ENCODE measurements at places on chromosomes 1 and 21.

GRCh38 chr1:85144351-85144750 is 56.5 kb downstream of the SYDE2 start:
- DNase-seq: no peak

DNA sequence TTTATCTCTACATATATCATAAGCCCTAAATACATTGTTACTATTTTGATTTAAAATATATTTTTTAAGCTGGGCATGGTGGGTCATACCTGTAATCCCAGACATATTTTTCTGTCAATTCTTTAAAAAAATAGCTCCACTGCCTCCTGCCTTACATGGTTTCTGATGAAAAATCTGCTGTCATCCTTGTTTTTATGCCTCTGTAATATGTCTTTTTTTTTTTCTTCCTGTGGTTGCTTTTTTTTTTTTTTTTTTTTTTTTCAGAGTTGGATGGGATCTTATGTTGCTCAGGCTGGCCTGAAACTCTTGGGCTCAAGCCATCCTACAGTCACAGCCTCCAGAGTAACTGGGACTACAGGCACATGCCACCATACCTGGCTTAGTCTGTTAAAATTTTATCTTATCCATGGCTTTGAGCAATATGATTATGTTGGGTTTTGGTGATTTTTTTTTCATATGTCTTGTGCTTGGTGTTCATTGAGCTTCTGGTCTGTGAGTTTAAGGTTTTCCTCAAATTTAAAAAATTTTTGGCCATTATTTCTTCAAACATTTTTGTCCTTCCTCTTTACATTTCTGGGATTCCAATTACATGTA is 12.4 kb upstream of the EDARADD start:
- no peak for DNase-seq

DNA sequence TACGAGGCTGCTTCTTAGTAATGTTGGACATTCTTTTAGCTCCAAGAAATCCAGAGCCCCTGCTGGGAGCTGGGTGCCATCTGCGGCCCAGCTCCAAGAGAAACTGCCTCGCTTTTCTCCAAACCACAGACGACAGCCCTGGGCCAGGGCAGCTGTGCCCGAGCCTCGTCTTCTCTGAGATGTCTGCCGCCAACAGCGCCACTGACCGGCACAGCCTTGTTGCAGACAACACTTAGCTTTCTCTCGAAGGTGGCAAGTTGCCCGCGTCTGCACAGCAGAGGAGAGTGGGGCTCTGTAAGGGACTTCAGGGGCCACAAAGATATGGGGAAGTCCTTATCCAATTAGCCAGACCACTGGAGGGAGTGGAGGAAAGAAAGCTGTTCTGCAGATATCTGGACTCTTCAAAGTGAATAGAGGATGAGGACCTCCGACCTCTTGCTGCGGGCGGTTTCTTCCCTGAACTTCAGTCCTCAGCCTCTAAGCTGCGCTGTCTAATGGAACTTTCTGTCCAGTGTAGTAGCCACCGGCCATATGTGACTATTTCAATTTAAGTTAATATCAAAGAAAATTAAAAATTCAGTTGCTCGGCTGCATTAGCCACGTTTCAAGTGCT is 63.9 kb upstream of the DISP3 start:
- DNase-seq: no peak

DNA sequence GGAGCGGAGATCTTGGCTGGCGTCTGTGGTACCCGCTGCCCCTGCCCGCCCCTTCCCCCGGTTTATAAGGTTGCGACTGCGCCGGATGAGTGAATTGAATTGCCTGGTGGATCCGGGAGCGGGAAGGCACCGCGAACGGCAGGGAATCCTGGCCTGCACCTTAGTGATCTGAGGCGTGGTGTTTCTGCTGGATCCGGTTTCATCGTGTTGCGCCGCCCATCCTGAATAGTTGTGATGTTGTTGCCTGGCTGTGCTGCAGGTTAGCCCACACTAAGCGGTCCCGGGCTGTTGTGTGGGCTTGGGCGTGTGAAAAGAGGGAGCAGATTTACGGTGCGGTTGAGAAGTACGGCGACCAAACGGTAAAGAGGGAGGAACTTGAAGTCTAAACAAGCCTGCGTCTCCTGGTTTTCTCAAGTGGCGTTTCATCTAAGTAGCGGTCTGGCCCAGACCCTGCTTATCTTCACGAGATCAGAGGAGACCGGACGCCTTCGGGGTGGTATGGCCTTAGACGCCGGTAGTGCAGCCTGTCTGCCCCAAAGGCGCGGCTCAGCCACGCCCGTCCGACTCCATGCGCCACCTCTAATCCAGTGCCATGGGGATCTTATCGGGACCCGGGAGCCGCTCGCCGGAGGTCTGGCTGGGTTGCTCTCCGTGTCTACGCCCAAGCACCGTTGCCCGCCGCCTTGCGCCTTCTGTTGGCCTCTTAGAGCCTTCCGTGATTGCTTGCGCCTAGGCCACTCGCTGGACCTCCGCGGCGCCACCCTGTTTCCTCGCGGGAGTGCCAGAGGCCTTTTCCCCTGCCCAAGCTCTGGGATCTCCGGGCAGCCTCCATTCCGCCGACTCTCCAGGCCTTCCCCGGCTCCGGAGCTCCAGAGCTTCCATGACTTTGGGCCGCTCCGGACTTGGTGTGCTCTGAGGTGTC is 87.5 kb upstream of the RHOU start:
- no peak for DNase-seq

- no peak for DNase-seq
Observed at GRCh38 chr1:201039876-201040275, 16.4 kb upstream of the KIF21B start.

DNA sequence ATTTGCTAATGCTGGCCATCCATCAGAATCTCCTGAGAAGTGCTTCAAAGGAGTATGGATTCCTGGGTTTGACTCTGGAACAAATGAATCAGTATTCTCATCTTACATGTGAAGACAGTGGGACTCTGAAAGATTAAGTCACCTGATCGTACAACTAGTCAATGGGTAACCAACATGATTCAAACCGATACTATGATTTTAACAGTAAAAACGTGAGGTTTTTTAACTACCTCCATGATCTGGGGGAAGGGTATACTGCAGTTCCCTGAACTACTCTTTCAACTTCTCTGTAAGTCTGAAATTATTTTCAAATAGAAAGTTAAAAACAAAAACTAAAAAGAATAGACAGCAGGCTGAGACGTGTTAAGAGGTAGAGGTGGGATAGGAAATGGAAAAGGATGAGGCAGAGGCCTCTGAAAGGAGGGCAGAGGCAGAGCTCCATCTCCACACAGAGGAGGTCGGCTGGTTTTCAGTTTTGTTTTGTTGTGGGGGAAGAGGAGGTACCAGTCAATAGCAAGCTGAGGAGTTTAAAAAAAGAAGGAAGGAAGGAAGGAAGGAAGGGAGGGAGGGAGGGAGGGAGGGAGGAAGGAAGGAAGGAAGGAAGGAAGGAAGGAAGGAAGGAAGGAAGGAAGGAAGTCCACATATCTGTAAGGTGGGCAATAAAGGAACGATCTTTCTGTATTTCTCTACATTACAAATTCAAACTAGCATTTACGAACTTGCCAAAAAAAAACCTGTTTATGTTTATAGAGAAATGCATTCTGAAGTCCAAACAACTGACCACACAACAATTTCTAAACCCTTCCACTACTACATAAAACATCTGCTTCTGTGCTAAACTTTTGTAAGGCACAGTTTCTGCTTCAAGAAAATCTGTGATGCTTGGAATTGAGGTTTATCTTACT is 213.1 kb downstream of the RERE start:
- DNase-seq: no peak

DNA sequence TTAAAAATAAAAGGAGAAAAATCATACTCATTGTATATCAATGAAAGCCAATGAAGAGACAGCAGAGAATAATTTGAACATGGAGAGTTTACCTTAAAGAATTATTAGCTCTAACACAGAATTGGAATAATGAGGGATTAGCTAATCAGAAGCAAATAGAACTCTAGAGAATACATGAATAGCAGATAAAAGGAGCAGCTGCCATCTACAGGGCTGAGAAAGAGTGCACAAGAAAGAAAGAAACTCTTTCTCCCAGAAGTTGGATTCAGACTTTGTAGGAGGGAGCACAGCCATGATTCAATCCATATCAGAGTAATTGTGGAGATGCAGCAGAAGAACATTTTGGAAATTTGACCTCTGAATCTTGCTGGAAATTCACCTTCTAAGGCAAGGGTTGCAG is 1171.2 kb downstream of the PLA2G4A start:
- DNase-seq: no peak

- DNase-seq: no peak
Observed at GRCh38 chr1:37294529-37294928, 179.9 kb upstream of the ZC3H12A start.

- no peak for DNase-seq
Observed at GRCh38 chr1:226873771-226874578, 3.6 kb downstream of the PSEN2 start.

Data from CMK (cell line).